ENCODE measurements at places on chromosomes 1 and 21.

DNA sequence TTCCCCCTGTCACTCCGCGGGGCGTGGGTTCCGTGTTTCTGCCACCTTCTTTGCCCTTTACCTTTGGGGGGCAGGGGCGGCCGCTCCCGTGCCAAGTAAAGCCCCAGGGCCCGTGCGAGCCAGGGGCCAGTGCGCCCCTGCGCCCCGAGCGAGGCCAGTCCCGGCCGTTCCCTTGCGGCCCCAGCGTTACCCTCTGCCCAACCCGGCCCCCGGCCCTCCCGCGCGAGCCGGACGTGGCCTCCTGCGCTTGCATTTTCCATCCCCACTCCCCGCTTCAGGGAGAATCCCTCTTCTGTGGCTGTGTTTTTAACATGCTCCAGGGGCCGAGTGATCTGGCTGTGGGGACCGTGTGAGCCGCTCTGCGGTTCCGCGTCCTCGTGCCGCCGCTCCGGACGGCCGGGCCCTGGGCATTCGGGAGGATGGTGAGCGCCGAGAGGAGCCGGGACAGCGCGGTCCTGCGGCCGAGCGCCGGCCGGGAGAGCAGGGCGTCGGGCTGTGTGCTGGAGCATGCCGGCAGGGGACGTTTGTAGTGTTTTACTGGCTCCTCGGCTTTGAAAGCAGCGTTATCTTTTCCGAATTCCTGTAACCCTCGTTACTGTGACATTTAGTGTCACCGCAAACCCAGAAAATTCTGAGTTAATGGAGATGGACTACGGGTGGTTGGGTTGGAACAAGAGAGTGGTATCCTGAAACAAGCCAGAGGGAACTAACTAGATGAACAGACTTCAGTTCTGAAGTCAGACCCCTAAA, 1.0 kb downstream of the GALNT2 start:
- DNase-seq, result no peak

DNA sequence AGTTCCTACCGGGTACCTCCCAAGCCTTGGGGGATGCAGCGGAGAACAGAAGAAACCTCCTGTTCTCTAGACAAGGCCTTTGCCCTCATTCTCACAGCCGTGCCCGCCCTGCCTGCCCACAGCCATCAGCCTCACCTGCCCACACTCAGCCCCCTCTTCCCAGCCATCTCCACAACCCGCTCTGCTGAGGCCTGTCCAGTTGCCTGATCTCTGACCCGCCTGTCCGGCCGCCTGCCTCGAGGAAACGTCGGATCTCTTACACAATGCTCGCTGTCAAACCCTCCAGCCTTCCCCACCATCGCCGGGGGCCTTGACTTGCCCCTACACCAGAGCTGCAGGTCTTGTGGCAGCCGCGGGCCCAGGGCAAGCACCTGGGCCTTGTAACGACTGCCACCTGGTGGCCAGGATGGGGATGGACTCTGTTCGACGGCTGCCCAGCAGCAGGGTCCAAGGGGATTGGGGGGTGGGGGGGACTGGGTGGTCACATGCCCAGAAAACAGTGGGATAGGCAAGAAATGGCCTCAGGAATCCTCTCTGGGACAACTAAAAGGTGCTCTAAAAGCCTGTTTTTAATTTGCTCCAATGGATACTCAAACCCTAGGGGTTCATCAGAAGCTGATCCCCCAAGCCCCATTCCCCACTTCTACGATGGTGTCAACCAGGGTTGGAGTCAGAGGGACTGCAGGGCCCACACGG, 31.0 kb downstream of the SLC45A1 start:
- DNase-seq, result peak; percentile 71

- no peak for DNase-seq
Observed at GRCh38 chr1:237390823-237391222, 348.8 kb downstream of the RYR2 start.

GRCh38 chr1:111730706-111731105, 8.5 kb downstream of the INKA2 start:
- no peak for DNase-seq

- no peak for DNase-seq
Observed at GRCh38 chr21:33395891-33396331, 7.3 kb upstream of the IFNGR2 start.

DNA sequence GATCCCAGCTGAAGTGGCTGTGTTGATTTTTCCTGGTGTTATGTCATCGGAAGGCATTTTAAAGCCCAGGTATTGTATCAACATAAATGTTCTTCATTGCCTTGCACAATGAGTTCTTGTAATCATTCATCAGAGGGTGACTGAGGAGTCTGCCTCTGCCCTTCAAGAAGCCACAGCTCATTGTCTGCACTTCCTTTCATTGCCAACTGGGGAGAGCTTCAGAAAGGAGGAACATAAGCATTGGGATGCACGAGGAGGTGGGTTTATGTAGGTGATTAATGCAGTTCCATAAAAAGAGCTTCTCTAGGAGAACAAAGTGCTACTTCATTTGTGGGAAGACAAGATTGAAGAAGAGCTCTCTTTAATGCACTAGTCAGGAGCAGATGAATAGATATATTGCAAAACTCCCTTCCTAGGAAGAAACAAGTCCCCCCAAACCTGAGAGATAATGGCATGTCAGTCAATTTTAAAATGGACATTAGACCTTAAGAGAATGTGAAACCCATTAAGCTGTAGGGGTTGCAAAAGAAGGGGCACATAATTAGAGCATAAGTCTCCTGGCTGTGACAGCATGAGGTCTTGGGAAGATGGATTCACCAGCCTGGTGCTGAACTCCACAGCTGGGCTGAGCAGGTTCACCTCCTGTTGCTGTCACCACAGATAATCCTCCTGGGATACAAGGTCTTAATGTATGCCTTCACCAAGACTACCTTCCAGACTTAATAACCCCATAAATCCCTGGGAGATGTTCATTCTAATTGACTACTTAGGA, 124.6 kb downstream of the BACH1 start:
- no peak for DNase-seq

- no peak for DNase-seq
Observed at GRCh38 chr21:43932005-43932404, 67.0 kb downstream of the AGPAT3 start.

DNA sequence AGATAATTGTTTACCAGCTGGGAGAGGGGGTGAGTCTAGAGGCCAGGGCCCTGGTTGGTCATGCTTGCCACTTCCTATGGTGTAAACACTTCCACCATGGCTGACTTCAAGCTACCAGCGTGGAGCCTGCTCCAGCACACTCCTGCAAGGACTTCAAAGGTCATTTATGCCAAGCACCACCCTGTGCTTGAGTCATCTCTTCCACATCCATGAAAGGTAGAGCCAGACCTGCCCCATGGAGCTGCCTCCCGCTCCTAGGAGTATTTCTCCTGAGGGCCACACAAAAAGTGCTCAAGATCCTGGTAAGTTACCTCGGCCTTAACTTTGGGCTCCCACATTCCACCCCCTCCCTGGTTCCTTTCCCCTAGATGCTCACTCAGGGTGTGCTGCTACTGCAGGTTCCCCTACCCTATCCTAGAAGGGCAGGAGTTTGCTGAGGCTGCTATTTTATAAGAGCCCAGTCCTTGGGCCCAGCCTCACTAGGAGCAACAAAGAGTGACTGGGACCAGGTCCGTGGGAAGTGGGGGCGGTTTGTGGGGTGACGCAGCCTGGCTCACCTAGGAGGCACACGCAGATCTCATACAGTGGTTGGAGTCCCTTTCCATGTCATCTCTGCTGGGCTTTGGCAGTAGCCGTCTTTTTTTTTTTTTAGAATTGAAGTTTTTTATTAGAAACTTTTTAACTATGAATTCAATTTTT, 2.4 kb downstream of the RAB7B start:
- DNase-seq, result peak; percentile 23

Data from left lobe of liver (tissue), 2 donors.